ENCODE measurements at places on chromosomes 7 and 10.

- no peak for DNase-seq
These were observed 47.3 kb upstream of the INSYN2A start for GRCh38 chr10:127243490-127244272.

- DNase-seq: no peak
These were observed 34.9 kb downstream of the BAIAP2L1 start for GRCh38 chr7:98365863-98366561.

GRCh38 chr10:98790817-98791216, 344.1 kb upstream of the HPS1 start:
- no peak for DNase-seq

GRCh38 chr7:142645777-142646176, 103.5 kb upstream of the PRSS1 start:
- DNase-seq: no peak

DNA sequence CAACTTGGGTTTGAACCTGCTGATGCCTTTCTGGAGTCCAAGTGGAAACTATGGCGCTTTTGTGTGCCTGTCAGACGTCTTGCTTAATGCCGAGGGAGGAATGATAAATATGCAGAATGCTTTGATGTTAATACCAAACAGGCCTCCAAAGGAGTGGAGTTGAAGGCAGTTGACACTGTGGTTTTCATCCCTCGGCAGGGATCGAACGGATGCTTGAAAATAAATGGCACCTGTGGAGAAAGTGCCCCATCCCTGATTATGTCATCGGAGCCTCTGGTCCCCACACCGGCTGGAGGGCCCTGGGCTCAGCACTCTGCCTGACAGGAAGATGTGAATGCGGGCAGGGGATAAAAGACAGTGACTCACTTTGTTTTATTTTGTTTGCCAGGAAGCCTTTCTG, 148.7 kb upstream of the GPR26 start:
- no peak for DNase-seq

GRCh38 chr7:141551782-141552181, 572 bp downstream of the AGK start:
- DNase-seq: no peak

- no peak for DNase-seq
These were observed 1133.9 kb upstream of the LRRTM3 start for GRCh38 chr10:65791979-65792378.

GRCh38 chr10:46255801-46256747, 30.7 kb upstream of the ANTXRL start:
- no peak for DNase-seq

DNA sequence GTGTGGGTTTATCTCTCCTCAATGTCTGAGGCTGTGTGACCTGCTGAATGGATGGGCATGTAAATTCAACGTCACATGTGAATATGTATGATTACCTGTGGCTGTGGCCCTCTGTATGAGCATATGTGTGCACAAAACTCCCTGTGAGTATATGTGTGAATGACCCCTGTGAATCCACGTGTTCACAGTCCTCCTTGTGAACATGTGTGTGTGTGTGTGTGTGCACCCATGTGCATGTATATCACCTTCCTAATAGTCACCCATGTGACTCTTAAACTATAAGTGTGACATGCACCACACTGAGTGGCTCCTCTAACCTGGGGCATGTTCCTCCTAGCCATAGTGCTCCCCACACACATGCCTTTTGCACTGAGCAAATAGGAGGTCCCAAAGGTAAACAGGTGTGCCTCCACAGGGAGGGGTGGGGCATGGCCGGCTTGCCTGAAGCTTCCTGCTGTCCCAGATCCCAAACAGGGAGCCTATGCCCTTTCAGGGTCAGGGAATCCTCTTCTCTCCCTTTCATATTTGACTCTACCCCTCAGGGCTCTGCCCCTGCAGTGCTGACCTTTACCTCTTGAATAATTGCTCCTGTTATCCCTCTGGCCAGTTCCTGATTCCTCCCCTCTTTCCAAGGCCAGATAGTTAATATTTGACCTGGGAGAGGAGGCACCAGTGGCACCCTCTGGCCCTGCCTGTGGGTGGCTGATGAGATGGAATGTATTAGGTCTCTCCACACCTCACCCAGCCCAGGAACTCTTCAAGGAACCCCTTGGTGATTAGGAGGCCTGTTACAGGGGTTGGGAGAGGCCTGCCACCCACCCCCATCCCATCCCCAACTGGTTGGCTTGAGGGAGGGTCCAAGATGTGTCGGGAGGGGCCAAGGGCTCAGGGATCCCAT, 1.9 kb downstream of the SEMA4G start:
- no peak for DNase-seq

DNA sequence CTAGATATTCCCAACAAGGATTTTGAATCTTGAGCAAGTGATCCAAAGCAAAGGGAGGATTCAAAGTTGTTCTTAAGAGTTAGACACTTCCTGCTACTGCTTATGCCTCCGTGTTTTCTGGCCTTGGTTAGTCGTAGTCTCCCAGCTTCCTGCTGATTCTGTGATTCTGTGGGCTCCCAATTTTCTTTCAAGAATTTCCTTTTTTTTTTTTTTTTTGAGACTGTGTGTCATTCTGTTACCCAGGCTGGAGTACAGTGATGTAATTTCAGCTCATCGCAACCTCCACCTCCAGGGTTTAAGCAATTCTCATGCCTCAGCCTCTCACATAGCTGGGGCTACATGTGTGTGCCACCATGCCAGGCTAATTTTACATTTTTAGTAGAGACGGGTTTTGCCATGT, 4.4 kb upstream of the ITGB8 start:
- no peak for DNase-seq

- DNase-seq: no peak
These were observed 40.1 kb downstream of the IQUB start for GRCh38 chr7:123494193-123494796.

DNA sequence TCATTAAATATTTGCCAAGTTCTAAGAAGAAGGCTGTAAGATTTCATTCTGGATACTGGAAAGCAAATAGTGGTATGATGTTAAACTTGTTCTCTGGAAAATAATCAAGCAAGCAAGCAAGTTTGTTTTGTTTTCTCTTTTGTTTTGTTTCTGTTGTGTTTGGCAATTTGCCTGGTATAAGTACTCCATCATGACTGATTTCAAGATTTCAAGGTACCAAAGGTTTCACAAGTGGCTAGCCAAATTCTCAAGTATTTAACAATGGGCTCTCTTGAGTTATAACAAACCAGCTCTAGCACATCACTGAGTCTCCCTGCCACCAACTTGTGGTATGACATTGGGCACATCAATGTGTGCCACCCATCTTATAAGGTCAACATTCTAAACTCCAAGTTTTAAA, 151.7 kb upstream of the IGFBP3 start:
- DNase-seq: no peak

- DNase-seq: peak; percentile 43
These were observed 217.0 kb upstream of the CTBP2 start for GRCh38 chr10:125377368-125377767.

DNA sequence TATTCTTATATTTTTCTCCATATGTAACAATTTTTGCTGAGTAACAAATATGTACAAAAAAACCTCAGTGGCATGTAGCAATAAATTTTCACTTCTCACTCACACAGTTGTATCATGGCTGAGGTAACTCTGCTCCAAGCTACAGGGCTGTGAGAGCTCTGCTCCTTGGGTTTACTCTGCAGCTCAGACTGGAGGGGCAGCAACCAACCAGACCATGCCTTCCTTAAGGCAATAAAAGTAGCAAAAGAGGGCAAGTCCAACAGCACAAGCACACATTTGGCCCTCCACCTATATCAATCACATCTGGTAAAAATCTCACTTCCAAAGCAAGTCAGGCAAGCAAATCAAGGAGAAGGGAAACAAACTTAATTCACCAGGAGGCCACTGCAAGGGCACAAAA, 102.9 kb downstream of the CRPPA start:
- no peak for DNase-seq

- DNase-seq: no peak
These were observed 21.9 kb downstream of the ERLIN1 start for GRCh38 chr10:100163704-100164621.

- no peak for DNase-seq
These were observed 6.1 kb upstream of the TNS3 start for GRCh38 chr7:47587976-47588375.

DNA sequence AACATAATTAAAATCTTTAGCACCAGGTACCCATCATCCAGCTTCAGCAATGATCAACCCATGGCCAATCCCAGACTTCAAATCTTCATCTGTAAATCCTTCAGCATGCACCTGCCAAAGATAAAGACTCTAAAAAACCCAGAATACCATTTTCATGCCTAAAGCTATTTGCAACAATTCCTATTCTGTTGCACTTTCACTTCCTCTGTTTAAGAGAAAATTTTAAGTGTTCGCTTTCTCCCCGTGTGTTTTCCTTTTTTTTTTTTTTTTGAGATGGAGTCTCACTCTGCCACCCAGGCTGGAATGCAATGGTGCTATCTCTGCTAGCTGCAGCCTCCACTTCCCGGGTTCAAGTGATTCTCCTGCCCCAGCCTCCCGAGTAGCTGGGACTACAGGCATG, 31.8 kb upstream of the HTR5A start:
- no peak for DNase-seq

All from skeletal muscle cell (primary cell).